Tibial nerve (tissue), 4 donors: ENCODE measurements at places on chromosomes 5 and 9. TPM values are rescaled to one million over a fixed set of nuclear protein-coding genes. Genes with fewer than 3 reads are reported as not detected.

- no peak overlapping the region for H3K4me3 ChIP-seq
- no peaks in the 10 kb centered on the region for H3K36me3 ChIP-seq
- DNase-seq = no peak
- no peak overlapping the region for H3K27ac ChIP-seq
- H3K27me3 ChIP-seq = no peaks in the 10 kb centered on the region
- H3K4me1 ChIP-seq = no peaks in the 10 kb centered on the region
Observed at GRCh38 chr5:126640866-126641265, 40.1 kb downstream of the PHAX start.

DNA sequence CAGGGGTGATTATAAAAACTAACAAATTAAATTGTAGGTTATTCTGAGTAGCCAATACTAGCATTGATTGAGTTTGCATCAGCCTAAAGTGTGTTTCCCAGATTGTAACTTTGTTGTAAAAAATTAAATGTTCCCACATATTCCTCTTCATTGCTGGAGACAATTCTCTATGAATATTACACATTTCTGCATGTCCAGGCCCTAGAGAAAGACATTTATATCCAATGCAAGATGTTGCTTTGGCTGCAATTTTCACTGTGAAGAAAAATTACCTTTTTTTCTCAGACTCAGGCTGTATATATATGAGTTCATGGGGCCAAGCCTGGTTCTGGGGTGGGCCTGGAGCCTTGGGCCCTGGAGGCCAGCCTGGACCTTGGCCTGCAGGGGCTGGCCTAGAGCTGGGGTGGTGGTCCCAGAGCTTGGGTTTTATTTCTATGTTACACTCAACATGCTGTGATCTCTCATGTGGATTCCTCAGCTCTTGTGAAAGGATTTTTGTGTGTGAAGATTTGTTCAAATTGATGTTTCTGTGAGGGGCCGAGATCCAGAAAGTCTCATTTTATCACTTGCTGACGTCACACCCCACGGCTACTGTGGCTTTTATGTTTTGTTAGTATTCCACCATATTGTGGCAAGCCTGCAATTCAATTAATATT is 232.5 kb downstream of the SPATA31A1 start:
- no peak overlapping the region for H3K4me3 ChIP-seq
- no peaks in the 10 kb centered on the region for H3K4me1 ChIP-seq
- no peaks in the 10 kb centered on the region for H3K27me3 ChIP-seq
- no peak for DNase-seq

DNA sequence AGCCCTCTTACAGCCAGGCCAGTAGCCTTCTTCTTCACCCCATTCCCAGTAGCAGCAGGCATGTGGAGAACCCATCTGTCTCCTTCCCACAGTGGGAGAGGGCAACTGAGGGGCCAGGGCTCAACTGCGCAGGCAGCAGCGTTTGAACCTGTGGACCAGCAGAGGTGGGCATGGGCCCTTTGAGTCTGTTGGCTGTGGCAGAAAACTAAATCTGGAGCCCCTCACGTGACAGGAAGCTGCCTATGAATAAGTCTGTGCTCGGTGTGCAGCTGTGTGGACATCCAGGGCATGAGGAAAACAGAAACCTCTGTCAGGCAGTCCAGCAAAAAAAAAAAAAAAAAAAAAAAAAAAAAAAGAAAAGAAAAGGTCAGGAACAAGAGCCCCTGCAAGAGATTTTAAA is 189.2 kb upstream of the NR3C1 start:
- H3K4me1 ChIP-seq = no peaks in the 10 kb centered on the region
- H3K27ac ChIP-seq = no peak overlapping the region

Gene IL4
- total RNA-seq = not detected

Gene HEMGN
- total RNA-seq = not detected

GRCh38 chr5:165627548-165628170 is 2122.2 kb downstream of the MAT2B start:
- no peak overlapping the region for H3K27ac ChIP-seq
- no peaks in the 10 kb centered on the region for H3K4me1 ChIP-seq
- no peaks in the 10 kb centered on the region for H3K36me3 ChIP-seq
- DNase-seq = no peak
- no peaks in the 10 kb centered on the region for H3K27me3 ChIP-seq

Gene SURF6
- 28.9 TPM for total RNA-seq

GRCh38 chr5:7856855-7857254 is 5.9 kb upstream of the CFAP90 start:
- no peaks in the 10 kb centered on the region for H3K27me3 ChIP-seq
- no peak overlapping the region for H3K27ac ChIP-seq
- H3K36me3 ChIP-seq = peaks cover 43% of the 10 kb centered on the region
- H3K4me1 ChIP-seq = peaks cover 5% of the 10 kb centered on the region
- no peak overlapping the region for H3K4me3 ChIP-seq
- no peak for DNase-seq

Gene CAVIN4
- 0.39 TPM for total RNA-seq

DNA sequence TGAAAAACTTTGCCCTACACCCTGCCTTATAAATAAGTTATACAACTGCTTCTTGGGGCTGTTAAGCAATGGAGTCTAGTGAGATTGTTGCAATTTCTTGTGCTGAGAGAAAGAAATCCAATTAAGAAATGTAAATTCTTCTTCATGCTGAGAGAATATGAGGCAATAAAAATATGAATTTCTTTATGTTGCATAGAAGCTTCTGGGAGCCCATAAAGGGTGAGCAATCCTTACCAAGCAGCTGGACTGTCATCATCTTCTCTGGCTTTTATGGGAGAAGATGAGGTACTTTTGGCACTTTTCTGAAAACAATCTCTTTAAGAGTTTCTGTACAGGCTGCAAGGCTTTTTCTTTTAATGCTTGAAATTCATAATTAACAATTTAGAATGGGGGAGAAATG is 204.3 kb downstream of the DMRTA1 start:
- H3K27ac ChIP-seq = no peak overlapping the region
- no peak for DNase-seq
- no peak overlapping the region for H3K4me3 ChIP-seq
- H3K4me1 ChIP-seq = no peaks in the 10 kb centered on the region
- H3K36me3 ChIP-seq = no peaks in the 10 kb centered on the region

Gene GAPT
- 2.1 TPM for total RNA-seq

DNA sequence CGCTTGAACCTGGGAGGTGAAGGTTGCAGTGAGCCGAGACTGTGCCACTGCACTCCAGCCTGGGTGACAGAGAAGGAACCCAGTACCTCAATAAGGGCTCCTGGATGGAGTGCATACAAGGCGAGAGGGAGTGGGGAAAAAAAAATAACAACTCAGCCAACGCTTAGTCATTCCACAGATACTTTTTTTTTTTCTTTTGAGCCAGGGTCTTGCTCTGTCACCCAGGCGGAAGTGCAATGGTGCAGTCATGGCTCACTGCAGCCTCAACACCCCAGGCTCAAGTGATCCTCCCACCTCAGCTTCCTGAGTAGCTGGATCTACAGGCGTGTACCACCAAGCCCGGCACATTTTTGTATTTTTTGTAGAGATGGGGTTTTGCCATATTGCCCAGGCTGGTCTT is 59.5 kb upstream of the GGTA1 start:
- no peaks in the 10 kb centered on the region for H3K27me3 ChIP-seq
- no peak overlapping the region for H3K27ac ChIP-seq
- H3K4me3 ChIP-seq = no peak overlapping the region
- H3K4me1 ChIP-seq = peaks cover 16% of the 10 kb centered on the region
- H3K36me3 ChIP-seq = no peaks in the 10 kb centered on the region
- DNase-seq = no peak

DNA sequence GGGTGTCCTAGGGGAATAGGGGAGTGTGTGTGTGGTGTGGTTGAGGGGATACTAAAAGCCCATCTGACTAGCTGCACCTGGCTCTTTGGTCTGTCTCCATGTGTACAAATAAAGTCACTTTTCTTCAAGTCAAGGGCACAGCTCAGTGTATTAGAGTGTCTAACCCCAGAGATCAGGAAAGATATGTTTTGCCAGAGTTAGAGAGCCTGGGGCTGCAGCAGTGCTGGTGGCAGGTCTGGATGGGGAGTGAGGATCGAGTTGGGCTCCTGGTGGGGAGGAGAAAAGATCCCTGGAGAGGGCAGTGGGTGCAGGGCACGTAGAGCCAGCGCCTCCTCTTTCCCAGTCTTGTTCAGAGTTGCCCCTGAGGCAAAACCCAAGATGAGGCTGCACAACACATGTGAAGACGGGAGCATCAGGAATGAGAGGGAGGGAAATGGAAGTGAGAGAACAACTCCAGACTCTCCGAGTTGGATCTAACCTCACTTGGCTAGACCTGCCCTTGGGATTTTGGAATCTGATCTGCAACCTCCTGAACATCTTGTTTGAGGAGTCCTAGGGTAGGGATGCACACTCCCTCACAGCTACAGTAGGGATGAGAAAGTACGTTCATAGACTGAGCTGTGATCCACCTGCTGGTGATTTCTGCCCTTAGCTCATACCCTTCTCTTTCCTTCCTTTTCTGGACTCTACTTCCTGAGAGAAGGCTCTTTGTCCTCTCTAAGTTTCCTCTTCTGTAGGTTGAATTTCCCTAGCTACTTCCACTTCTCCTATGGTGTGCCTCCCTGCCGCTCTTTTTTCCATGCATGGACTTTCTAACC is 309.9 kb downstream of the ZSWIM6 start:
- no peak overlapping the region for H3K4me3 ChIP-seq
- H3K36me3 ChIP-seq = no peaks in the 10 kb centered on the region
- H3K27ac ChIP-seq = no peak overlapping the region
- no peak for DNase-seq

DNA sequence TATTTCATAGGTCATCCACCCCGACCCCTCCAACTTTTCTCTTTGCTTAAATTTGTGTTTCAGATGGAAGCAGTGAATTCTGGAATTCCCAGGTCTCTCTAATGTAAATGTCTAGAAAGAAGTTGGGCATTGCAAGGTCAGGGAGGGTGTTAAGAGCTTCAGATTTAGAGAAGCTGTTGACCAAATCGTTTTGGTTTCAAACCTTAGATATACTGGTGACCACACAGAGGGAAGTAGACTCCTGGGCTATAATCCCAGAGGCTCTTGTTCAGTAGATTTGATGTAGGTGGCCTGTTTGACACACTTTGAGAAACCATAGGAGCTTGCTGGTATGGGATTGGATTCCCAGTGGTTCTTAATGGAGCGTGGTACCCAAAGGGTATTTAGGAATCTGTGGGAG is 137.3 kb upstream of the KLF9 start:
- no peak overlapping the region for H3K4me3 ChIP-seq
- H3K36me3 ChIP-seq = no peaks in the 10 kb centered on the region
- DNase-seq = no peak
- no peaks in the 10 kb centered on the region for H3K27me3 ChIP-seq
- H3K4me1 ChIP-seq = peaks cover 7% of the 10 kb centered on the region

GRCh38 chr5:122350496-122350895 is 38.5 kb downstream of the SNCAIP start:
- no peaks in the 10 kb centered on the region for H3K36me3 ChIP-seq
- no peak for DNase-seq
- H3K4me1 ChIP-seq = no peaks in the 10 kb centered on the region
- H3K27me3 ChIP-seq = no peaks in the 10 kb centered on the region

GRCh38 chr9:115107701-115108100 is 10.3 kb downstream of the TNC start:
- no peaks in the 10 kb centered on the region for H3K27me3 ChIP-seq
- H3K4me3 ChIP-seq = no peak overlapping the region
- H3K27ac ChIP-seq = no peak overlapping the region
- no peak for DNase-seq

Gene ITGA1
- total RNA-seq = 27.3 TPM

GRCh38 chr5:159324102-159324755 is 6.1 kb downstream of the IL12B start:
- H3K27me3 ChIP-seq = peaks cover 21% of the 10 kb centered on the region
- H3K4me3 ChIP-seq = no peak overlapping the region
- H3K36me3 ChIP-seq = no peaks in the 10 kb centered on the region
- H3K27ac ChIP-seq = no peak overlapping the region
- no peak for DNase-seq

Gene DOCK8
- 9.0 TPM for total RNA-seq

GRCh38 chr9:106718936-106719335 is 144.0 kb upstream of the ZNF462 start:
- H3K4me1 ChIP-seq = no peaks in the 10 kb centered on the region
- no peaks in the 10 kb centered on the region for H3K27me3 ChIP-seq
- no peak for DNase-seq
- H3K27ac ChIP-seq = no peak overlapping the region

DNA sequence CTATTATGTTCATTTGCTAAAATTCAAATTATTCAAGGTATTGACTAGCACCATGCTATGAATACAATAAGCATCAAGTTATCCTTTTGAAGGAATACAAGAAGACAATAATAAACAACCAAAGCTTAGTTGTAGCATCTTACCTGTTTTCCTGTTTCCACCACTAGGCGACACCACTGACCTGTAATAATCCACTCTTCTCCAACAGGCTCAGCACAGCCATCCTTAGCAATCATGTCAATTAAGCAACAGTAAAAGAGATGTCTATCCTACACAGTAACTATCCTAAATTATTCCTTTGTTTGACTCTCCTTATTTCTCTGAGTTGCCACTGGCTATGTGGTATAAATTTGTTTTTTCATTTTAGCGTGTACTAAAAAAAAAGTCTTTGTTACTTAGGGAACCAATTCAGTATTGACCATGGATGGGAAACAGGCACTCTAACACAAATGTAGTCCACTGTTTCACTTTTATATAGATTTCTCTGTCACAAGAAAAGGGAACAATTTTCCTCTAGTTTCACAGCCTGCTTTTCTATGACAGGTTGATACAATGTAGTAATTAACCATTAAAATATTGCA is 46.2 kb downstream of the PCA3 start:
- no peak for DNase-seq
- H3K27ac ChIP-seq = no peak overlapping the region
- H3K4me1 ChIP-seq = no peaks in the 10 kb centered on the region
- no peaks in the 10 kb centered on the region for H3K27me3 ChIP-seq
- H3K4me3 ChIP-seq = no peak overlapping the region
- H3K36me3 ChIP-seq = no peaks in the 10 kb centered on the region

Gene PCDHB3
- 4.5 TPM for total RNA-seq

Gene LECT2
- not detected for total RNA-seq

DNA sequence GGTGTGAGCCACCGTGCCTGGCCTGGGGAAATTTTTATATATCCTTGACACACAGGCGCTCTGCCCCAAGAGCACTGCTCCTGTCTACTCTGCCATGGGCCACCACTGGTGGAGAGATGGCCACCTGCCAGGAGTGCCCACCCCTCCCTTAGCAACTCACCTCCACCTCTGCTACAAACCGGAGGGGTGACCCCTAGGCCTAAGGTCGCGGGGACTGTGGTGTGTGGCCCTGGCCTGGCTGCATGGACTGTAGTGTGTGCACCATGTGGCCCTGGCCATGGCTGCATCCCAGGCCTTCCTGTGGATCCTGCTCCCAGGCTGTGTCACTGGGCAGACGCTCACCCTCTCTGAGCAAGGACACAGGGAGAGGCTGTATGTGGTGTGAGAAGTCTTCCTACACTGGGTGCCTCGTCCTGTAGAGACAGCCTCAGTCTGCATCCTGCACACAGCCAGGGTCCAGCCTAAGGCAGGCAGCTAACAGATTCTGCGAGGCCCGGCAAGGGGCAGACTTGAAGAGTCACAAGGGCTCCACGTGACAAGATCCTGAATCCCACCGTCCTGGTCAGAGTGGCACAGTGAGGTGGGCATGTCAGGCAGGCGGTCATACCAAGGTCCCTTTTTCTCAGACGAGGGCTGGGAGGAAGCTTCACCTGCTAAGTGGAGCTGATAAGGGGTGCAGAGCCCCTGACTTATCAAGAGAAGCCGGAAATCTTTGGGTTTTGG is 10.3 kb downstream of the NINJ1 start:
- peaks cover 50% of the 10 kb centered on the region for H3K36me3 ChIP-seq
- H3K27me3 ChIP-seq = no peaks in the 10 kb centered on the region
- peaks cover 57% of the 10 kb centered on the region for H3K4me1 ChIP-seq
- no peak overlapping the region for H3K27ac ChIP-seq
- no peak for DNase-seq

Gene ROR2
- 3.3 TPM for total RNA-seq

Gene FOXE1
- not detected for total RNA-seq
